ENCODE measurements at places on chromosomes 16 and 17.

- peak; percentile 44 for DNase-seq
Observed at GRCh38 chr17:75845058-75845711, 981 bp upstream of the UNC13D start.

- DNase-seq, result no peak
Observed at GRCh38 chr16:67248401-67249177, at the start of gene SLC9A5. Gene SLC9A5, plus strand, starts transcription at chr16:67248979. Its CDS starts 36 bp downstream, at chr16:67249015.

- no peak for DNase-seq
Observed at GRCh38 chr16:61684541-61684940, 351.7 kb downstream of the CDH8 start.

DNA sequence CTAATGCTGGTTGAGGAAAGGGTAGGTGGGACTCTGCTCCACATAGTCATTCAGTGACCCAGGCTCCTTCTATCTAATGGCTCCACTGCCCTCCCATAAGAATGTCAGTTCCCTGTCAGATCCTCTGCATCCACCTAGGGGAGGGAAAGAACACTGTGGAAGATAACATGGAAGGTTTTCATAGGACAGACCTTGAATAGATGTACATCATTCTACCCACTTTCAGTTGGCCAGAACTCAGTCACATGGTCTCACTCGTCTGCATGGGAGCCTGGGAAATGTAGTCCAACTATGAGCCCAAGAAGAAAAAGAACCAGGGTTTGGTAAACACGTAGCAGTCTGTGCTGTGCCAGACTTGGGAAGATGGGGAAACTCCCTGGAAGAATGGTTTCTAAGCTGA is 27.1 kb upstream of the SCNN1B start:
- no peak for DNase-seq

GRCh38 chr16:58843675-58844074 is 109.6 kb upstream of the GOT2 start:
- DNase-seq, result no peak

- no peak for DNase-seq
Observed at GRCh38 chr16:76748461-76749348, 442.3 kb upstream of the MON1B start.

DNA sequence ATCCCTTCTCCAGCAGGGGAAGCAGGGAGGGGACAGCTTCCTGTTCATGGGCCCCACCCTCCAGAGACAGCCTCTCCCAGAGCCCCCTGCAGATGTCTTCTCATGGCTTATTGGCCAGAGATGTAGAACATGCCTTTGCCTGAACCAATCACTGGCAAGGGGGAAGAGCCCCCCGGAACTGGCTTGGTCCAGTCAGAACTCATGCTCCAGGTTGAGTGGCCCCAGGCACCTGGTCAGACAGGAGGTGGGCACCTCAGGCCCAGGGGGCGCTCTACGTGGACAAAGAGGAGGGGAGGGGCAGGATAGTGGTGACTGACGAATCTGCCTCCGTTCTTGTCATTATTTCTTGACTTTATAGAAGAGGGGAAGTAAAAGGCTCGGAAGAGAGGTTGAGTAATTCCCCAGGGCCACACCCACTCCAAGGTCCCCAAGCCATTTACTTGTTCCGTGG is 23.6 kb downstream of the RAB11FIP4 start:
- DNase-seq, result no peak

DNA sequence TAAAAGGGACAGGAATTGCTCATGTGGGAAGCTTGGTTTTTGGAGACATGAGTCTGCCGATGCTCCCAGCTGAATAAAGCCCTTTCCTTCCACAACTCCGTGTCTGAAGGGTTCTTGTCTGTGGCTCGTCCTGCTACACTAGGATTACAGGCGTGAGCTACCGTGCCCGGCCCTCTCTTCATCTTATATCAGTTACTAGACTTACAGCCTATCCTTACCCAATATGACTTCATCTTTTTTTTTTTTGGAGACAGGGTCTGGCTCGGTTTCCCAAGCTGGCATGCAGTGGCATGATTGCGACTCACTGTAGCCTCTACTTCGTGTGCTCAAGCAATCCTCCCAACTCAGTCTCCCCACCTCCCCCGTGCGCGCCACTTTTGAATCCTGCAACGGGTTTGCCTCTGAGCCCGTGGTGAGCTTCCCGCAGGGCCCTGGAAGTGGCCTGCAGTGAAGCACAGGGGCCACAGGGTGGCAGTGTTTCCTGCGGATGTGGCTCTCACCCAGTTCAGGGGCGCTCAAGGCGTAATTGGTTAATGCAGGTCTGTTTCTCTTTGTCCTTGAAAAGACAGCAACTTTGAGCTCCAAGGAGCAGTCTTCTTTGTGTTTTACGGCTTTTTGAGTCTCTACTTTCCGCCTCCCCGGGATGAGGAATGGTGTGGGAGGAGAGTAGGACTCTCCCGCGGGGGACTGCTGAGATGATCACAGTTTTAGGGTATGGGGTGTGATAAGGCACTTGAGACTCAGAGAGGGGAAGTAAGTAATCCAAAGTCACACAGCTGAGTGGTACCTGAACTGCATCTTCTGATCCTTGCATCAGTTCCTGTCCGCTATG is 22.7 kb upstream of the GPRC5B start:
- DNase-seq, result peak; percentile 53
